ENCODE measurements at places on chromosomes 6 and 20.
A peak's percentile ranks its signal among the peaks of the same experiment; 100 is the strongest.

DNA sequence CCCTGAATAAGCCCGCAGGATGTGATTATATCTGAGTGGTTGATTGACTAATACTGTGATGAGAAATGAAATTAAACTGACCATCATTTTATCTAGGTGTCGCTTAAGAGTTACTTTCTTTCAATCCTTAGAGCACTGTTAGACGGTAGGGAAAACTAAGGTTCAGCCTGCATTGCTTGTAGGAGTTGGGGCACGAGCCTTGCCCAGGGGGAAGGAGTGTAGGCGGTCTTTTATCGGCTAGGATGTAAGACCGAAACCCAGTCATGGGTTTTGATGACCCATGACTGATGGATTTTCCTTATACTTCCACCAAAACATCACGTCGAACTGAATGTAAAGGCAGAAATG lies 392 bp upstream of the TASP1 start:
- DNase-seq, result no peak

DNA sequence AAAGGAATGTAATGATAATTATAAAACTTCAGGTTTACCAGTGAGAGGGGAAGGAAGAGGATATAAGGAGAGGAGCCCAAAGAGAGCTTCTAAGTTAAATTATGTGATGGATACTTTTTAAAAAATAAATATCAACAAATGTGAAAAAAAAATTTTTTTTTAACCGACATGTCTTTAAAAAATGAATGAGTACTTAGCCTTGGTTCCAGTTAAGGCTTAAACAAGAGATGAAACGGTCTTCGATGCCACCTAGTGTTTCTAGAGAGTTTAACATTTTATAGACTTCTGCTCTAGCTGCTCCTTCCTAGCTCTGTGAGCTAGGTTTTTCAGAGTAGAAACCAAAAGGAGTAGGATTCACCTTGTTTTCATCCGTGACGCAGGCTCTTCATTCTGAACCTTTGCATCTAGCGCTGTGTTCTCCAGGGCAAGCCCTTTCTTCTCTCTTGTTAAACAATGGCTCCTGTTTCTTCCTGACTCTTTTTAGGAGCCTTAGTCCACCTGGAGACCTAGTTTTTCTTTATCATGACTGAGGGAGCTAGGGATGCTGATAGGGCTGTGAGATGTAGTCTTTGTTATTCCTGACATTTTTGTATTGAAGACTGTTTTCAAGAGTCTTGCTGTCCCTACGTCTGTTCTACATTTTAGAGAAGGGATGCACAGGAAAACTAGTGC lies 42.4 kb upstream of the GNRH2 start:
- DNase-seq, result no peak

DNA sequence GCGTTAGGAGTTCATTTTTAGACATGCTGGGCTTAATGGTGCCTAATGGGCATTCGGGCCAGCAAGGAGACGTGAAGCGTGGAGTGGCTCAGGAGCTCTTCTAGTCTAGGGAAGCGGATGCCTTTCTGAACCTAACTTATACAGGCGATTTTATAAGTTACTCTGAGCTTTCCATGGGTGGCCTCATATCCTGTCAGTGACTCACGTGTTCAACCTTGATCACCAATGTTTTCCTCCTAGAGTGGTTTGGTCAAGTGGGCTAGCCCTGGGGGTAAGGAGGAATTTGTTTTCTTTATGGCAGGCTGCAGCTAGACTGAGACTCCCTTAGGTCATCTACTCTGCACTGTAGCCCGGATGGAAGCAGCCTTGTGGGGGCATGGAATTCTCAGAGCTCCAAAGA lies 52.1 kb downstream of the PLAGL1 start:
- DNase-seq, result no peak

DNA sequence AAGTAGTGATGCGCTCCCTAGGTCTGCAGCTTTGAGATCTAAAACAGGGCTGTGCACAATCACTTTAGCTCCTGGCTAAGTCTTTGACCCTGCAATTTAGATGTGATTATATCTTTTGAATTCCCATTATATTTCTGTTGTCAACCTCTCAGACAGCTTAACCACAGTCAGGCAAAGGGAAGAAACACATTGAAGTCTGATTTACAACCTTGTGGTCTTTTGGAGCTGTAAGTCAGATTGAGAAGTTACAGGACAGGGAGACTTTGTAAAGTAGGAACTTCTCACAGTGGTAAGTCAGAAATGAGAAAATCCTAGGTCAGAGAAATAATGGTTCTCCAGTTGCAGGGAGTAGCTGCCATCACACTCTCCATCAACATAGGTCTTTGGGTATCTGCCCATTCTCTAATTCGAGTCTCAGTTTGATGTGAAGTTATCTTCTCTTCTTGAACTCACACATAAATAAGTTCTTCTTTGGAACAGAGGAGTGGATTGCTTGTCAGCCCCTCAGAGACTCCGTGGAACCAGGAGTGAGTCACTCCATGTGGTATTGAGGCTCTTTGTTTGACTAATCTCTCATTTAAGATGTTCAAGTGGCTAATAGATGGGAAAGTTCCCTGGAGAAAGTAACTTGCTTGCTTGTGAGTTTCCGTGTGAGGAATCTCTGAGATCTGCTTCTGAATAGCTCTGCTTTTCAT lies 35.0 kb upstream of the SGK1 start:
- DNase-seq, result no peak

DNA sequence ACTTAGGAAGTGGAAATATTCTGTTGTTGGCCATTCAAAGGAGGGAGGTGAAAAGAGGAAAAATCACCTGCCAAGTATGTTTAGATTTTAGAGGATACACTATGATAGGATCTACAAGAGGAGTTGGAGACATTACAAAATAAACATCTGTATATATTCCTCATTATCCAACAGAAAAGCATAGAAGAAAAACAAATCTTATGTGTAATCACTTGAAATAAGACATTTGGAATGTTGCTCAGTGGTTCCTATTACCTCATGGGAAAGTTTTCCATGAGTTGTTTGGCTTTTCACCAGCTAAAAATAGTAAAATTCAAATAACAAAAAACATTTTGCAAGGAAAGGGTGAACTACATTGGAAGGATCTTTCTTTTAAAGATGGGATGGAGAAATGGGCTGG lies 76.7 kb upstream of the CARMIL1 start:
- DNase-seq, result no peak

DNA sequence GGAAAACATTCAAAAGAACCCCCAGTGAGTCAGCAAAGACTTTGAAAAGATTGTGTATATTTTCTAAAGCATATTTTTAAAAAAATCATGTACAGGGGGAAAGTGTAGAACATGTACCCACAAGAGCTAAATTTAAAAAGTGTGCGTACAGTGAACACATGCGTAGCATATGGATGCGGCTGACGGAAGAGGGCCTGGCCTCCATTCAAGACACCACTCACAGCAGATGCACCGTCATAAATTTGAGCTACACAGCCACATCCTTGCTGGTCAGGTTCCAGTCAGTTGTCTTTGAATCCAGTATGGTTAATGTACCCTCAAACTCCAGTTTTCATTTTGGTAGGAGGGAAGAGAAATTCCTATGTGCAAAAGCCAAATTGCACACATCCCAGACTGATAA lies 54.3 kb upstream of the SPACA1 start:
- no peak for DNase-seq

DNA sequence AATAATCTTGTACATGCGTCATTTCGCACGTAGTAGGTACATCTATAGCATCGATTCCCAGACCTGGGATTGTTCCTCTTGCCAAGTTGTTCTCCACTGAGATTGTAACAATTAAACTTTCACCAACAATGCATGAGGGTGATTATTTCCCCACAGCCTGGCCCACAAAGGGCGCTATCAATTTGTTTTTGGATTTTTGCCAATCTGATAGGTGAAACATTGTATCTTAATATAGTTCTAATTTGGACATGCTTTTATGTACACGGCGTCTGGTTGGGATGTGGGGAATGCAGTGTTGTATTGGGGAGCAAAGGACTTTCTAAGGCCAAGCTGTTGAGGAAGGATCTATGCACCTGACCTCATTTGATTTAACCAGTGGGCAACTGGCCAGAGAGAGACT lies 59.5 kb downstream of the VEGFA start:
- no peak for DNase-seq

- no peak for DNase-seq
Measured at GRCh38 chr6:45494416-45495135, 116.8 kb upstream of the SUPT3H start.

GRCh38 chr6:25537349-25538018 lies 114.5 kb upstream of the SCGN start:
- no peak for DNase-seq

DNA sequence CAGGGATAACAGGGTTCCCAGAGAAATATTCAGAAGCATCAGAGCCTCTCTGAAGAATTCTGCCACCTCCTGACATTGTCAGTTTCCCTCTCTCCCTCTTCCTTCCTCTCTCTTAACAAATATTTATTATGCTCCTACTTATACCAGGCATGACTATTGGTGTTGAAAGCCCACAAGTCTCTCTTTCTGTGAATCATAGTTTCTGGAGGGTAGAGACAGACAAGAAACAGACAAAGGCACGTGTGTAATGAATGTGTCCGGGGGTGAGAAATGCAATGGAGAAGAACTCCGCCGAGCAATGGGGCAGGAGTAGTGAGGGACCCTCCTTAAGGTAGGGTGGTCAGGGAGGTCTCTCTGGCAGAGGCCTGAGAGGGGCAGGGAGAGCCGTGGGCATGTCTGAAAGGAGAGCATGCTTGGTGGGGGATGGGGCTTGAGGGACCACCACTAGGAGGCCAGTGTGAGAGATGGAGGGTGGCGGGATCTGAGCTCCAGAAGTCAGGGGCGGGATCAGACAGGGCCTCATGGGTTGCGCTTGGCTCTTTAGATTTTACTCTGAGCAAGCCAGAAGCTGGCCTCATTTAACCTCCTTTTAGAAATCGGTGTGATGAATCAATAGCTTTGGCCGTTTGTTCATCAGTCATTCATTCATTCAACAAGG lies 57.3 kb downstream of the EYA2 start:
- no peak for DNase-seq

GRCh38 chr20:9353916-9354276 lies 160.5 kb upstream of the LAMP5 start:
- DNase-seq, result no peak

GRCh38 chr20:10605547-10606195 lies 68.1 kb downstream of the JAG1 start:
- no peak for DNase-seq

- peak; percentile 51 for DNase-seq
Measured at GRCh38 chr6:134240665-134241431, 77.1 kb downstream of the SGK1 start.

GRCh38 chr6:33205191-33206026 lies 954 bp downstream of the HSD17B8 start:
- no peak for DNase-seq

DNA sequence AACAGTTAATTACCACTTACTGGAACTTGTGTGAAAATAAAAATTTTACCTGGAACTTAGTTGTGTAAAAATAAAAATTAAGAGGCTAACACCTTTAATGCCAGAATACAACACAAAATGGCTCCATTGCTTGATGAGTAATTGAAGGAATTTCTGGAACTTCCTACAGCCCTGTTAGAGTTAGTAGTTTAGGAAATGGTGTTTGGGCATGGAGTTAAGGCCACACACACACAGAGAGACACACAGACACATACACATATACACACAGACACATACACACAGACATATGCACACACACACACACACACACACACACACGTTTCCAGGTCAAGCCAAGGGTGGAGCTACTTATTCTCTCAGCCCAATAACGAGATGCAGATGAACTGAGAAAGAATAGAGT lies 20.6 kb upstream of the CST3 start:
- no peak for DNase-seq

GRCh38 chr6:112362812-112363570 lies 15.9 kb downstream of the RFPL4B start:
- no peak for DNase-seq

DNA sequence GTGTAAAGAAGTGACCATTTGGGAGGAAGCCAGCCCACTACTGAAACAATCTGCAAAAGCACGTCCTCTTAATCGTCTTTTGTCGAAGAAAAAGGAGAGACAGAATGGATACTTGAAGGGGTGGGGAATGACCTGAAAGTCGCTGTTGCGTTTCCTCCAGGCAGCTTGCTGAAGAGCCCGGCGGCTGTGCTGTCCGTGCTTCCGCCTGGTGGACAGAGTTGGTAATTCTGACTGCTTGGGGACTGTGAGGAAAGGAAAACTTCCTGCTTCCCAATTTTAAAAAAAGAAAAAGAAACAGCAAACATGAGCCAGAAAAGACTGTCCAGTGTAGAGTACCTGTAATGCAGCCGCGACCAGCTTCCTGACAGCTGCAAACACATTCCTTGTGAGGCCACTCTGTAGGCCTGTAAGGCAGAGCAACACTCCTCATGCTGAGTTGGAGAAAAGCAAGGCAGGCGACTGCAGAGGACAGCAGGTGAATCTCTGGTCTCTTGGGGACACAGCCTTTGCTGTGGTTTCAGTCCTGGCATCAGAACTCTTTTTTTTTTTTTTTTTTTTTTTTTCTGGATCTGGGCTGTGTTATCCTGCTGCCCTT lies 251.1 kb upstream of the TBX18 start:
- no peak for DNase-seq

GRCh38 chr6:167453082-167453446 lies 128.2 kb downstream of the TTLL2 start:
- no peak for DNase-seq

- DNase-seq, result no peak
Measured at GRCh38 chr6:121338956-121339355, 4.7 kb upstream of the TBC1D32 start.

- no peak for DNase-seq
Measured at GRCh38 chr6:102075539-102075938, 682.0 kb downstream of the GRIK2 start.

- DNase-seq, result no peak
Measured at GRCh38 chr20:63697357-63697867, 960 bp downstream of the TNFRSF6B start.

- DNase-seq, result no peak
Measured at GRCh38 chr6:80633412-80633811, 526.9 kb downstream of the BCKDHB start.

GRCh38 chr6:100304575-100304974 lies 160.1 kb downstream of the SIM1 start:
- DNase-seq, result no peak

GRCh38 chr20:6975311-6975710 lies 207.8 kb downstream of the BMP2 start:
- DNase-seq, result no peak

- no peak for DNase-seq
Measured at GRCh38 chr6:149332602-149333265, 15.2 kb downstream of the TAB2 start.

GRCh38 chr20:17295151-17295726 lies 68.4 kb downstream of the PCSK2 start:
- no peak for DNase-seq

DNA sequence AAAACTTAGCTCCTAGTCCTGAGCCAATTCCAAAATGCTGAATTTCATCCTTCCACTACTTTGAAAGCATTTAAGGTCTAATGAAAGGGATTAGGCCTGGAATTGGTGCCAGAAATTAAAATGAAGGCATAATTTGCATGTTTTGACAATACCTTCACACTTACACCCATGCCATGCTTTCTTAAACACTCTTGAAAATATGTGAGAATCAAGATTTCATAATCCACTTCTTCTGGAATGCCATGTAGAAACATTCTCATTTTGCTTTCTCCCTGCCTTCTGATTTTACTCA lies 77.1 kb downstream of the ANKEF1 start:
- DNase-seq, result no peak

- peak; percentile 58 for DNase-seq
Measured at GRCh38 chr6:17987697-17988421, 424 bp upstream of the KIF13A start.

GRCh38 chr6:169955731-169956437 lies 204.5 kb downstream of the ERMARD start:
- peak; percentile 14 for DNase-seq
